ENCODE measurements at places on chromosomes 2 and 18.

DNA sequence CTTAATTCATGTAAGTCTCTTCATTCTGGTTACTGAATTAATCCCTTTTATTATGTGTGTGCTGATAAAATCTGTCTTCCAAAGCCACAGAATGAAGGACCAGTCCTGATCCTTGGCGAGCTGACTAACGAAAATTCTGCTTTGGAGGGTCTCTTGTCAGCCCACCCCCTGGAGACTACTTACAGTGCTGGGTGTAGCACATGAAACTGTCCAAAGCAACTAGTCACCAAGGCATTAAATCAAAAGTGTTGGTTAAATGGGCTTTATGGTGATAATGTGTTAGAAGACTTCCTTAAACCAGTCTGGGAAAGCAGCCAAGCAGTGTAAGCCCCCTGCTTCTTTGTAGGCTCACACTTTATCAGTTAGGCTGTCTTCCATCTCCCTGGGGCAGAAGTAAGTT lies 420.2 kb downstream of the SUCLG1 start:
- DNase-seq: no peak

GRCh38 chr18:23932385-23933067 lies 82.0 kb upstream of the TTC39C start:
- no peak for DNase-seq

DNA sequence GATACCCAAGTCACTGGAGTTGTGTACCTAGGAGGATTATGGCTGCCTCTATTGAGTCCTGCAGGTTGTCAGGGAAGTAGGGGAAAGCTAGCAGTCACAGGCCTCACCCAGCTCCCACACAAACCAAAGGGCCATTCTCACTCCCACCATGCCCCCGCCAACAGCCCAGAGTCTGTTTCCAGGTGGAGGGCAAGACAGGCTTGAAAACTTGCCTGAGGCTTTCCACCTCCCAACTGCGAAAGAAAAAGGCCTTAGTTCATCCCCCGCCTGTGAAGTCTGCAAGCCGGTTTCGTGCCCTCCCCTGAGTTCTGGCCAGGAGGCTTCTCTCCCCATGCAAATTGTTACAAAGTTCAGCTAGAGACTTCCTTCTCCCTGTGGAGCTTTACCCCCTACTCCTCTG lies 270.3 kb downstream of the TXNL1 start:
- DNase-seq: no peak

GRCh38 chr2:70779491-70779890 lies 11.0 kb downstream of the FIGLA start:
- no peak for DNase-seq

- no peak for DNase-seq
These were observed 237.2 kb downstream of the PRKCE start for GRCh38 chr2:45888641-45889040.

GRCh38 chr18:10040287-10041011 lies 126.6 kb downstream of the VAPA start:
- DNase-seq: no peak

DNA sequence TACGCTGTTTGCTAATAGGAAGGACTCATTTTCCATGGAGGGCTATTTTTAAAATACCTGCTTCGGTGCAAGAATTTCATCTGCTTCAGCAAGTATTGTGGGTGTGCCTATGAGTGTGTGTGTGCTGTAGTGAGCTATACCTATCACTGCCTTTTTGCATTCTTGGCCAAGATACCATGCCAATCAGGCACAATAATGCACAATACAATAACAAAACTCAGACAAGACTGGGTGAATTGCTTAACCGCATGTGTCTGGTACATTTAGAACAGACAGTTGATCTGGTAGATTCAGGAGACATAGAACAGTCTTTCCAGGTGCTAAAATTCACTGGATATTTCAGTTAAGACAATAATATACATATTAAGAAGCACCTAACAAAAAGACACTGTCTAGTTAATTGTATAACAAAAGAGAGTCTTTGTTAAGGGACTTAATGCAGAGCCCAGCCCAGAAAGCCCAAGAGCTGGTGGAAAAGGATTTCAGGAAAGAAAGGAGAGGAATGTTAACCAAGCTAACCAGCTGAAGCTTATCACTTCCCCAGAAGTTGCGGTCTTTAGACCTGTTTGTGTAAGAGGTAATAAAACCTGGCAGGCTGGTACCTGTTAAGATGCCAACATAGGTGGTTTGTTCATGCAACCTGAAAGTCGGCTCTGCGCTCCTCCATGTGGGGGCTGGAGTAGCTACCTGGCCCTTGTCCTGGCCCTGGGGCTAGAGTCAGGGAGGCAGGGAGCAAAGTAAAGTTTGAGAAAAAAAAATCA lies 153.3 kb upstream of the RBMS1 start:
- DNase-seq: no peak

DNA sequence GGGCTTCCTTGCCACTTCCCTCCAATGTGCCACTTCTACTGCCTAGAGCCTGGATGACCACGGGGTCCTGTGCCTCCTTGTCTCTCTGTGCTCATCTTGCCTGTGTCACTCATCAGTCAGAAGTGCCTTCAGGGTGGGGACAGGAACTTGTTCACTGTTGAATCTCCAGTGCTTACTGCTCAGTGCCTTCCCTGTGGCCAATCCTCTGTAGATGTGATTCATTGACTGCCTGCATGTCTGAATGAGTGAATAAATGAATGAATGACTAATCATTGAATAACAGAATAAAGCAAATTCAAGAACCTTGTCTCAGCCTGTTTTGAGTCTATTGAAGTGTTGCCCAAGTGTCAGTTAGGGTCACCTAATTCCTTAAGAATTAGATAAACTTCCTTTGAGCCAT lies 42.3 kb upstream of the FAM136A start:
- no peak for DNase-seq

DNA sequence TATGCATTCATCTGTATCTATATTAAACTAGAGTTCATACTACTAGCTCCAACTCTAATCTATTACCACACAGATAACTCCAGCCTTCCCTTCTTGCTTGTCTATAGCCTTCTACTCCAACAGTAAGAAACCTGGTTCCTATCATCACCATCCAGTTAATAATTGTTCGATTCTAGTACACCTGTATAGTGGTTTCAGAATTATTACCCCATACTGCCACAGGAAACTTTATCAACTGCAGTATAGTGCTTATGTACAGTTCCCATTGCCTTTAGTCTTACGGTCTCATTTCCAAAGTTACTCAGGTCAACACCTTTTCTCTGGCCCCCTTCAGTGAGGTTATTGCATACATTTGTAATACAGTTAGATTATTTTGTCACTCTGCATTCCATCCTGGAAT lies 14.5 kb downstream of the METTL8 start:
- no peak for DNase-seq

GRCh38 chr18:55353806-55354205 lies 234.2 kb downstream of the TCF4 start:
- no peak for DNase-seq

All from activated CD4-positive, alpha-beta T cell treated with anti-CD3 and anti-CD28 coated beads for 24 hours (primary cell).